ENCODE measurements at places on chromosomes 13 and 19.

- no peak for DNase-seq
Measured at GRCh38 chr13:40124633-40125015, 469.2 kb downstream of the COG6 start.

DNA sequence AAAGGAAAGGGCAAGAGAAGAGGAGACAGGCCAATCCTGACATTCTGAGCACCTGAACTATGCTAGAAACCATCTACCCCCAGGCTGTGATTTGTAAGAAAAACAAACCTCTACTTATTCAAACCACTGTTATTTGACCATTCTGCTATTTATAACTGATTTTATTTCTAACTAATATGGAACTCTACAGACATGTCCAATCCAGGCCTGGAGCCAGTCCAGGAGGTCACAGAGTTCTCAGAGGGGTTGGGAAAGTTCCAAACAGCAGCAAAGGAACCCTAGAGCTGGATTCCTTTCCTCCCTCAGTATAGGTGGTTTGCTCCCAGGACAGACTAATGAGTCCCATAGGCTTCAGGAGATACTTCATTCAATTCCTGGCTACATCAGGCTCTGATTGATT lies 24.2 kb downstream of the SIAH3 start:
- no peak for DNase-seq

- DNase-seq, result no peak
Measured at GRCh38 chr13:35978607-35979316, 152.4 kb downstream of the DCLK1 start.

GRCh38 chr13:29761815-29762214 lies 88.6 kb downstream of the UBL3 start:
- no peak for DNase-seq

GRCh38 chr19:53670345-53670744 lies 38.5 kb downstream of the DPRX start:
- DNase-seq, result no peak

GRCh38 chr19:10346509-10346908 lies 7.1 kb upstream of the ICAM3 start:
- no peak for DNase-seq

DNA sequence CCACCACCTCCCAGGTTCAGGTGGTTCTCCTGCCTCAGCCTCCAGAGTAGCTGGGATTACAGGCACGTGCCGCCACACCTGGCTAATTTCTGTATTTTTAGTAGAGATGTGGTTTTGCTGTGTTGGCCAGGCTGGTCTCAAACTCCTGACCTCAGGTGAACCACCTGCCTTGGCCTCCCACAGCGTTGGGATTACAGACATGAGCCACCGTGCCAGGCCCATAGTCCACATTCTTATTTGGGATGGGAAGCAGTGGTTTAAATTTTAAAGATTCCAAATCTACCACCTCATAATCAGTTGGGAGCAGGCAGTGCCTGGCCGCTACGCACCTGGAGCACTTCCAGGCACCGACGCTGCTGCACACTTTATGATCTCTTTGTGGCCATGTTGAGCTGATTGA lies 160.6 kb upstream of the SOX1 start:
- no peak for DNase-seq

- DNase-seq, result no peak
Measured at GRCh38 chr13:100254002-100254401, 165.1 kb downstream of the PCCA start.

DNA sequence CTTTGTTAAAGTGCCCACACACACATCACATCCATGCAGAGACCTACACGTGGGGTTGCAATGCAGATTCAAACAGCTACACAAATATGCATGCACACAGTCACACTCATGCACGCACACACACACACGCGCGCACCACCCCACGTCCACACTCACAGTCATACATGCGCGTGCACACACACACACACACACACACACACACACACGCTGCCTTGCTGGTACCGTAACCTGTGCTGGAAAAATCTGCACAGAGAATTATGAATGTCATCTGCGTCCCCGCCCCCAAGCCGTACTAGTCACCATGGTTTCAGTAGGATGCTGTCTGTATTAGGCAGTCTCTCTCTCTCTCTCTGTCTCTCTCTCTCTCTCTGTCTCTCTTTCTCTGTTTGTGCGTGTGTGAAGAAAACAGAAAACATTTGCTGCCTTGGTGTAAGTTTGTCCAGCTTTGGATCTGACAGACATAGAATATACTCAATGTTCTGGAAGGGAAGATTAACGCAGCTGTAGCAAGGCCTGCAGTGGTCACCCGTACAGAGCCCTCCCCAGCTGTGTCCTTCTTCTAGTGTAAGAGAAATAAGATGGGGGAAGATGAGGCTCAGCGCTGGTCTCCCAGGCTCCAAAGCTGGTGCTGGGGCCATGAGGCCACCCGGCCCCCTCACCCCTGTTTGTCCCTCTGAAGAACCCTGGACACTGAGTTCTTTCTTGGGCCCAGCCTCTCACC lies 26.4 kb upstream of the DPP9 start:
- no peak for DNase-seq

GRCh38 chr19:2176337-2176994 lies 12.7 kb downstream of the DOT1L start:
- no peak for DNase-seq

DNA sequence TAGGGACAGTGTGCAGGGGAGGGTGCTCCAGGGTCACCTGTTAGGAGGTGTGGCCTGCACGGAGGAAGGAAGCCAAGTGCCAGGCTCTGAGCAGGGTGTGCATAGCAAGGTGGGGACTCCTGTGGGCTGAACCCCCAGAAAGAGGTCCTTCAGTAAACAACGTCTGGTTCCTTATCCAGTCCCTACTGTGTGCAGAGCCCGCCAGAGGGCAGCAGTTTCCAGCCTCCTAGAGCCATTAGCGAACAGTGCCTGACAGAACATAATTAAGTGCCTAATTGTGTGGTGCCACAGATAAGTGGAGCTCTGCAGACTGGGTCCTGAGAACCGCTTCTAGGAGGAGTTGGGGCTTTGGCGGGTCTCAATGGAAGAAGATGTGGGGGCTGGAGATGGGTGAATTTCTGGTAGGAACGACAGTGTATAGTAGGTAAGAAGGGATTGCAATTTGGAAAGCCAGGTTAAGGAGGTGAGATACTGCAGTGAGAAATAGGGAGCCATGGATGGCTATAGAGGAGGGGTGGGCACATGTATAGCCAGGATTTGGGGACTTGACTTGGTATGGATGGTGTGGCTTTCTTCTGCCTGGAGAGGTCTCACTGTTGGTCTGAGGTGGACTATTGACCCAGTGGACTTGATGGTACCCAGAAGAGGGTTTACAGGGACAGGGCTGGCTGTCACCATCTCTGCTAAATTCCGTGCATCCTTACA lies 323.1 kb downstream of the ZNF536 start:
- DNase-seq, result no peak

GRCh38 chr13:91879360-91879759 lies 480.9 kb downstream of the GPC5 start:
- DNase-seq, result no peak

DNA sequence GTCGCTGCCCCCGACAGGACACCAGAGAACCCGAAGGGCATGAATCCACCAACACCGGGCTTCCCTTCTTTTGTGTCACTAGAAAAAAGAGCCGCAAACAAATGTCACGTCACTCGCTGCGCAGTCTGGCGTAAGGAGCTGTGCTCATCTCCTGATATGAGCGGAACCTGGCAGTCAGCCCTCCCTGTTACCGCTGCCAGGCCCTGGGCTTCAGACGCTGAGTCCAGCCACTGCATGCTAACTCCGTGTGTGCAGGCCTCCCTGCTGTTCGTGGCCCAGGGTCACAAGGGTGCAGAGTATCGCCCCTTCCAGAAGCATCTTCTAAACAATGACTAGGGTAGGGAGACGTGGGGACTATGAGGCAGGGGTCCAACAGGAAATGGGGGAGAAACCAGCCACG lies 71.3 kb downstream of the SLC7A1 start:
- no peak for DNase-seq
